Ecto neural progenitor cell (in vitro differentiated cells): ENCODE measurements at places on chromosomes 5 and 9.

GRCh38 chr5:65186646-65187227 lies 295.0 kb downstream of the ADAMTS6 start:
- no peak for DNase-seq

- no peak for DNase-seq
These were observed 82.1 kb downstream of the HRH2 start for GRCh38 chr5:175740014-175740413.

DNA sequence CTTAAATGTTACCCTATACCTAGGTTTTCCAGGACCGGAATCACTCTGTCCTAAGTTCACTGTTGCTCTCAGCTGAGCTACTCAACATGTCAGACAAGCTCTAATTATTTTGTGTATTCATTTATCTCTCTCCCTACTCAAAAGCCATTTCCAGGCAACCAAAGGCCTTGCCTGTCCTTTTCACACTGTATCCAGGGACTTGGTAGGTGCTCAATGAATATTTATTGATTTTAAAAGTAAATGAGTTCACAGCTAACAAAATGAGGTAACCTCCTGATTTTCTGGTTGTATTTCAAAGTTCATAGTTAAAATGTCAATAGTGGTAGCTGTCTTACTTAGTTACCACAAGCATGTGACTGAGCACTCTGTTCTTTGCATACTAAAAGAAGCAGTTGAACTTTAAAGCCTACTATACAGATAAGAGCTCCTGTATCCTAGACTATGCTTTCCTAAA lies 522.2 kb downstream of the ACTL7B start:
- no peak for DNase-seq

- no peak for DNase-seq
These were observed 285.2 kb downstream of the NPR3 start for GRCh38 chr5:32996336-32996735.

DNA sequence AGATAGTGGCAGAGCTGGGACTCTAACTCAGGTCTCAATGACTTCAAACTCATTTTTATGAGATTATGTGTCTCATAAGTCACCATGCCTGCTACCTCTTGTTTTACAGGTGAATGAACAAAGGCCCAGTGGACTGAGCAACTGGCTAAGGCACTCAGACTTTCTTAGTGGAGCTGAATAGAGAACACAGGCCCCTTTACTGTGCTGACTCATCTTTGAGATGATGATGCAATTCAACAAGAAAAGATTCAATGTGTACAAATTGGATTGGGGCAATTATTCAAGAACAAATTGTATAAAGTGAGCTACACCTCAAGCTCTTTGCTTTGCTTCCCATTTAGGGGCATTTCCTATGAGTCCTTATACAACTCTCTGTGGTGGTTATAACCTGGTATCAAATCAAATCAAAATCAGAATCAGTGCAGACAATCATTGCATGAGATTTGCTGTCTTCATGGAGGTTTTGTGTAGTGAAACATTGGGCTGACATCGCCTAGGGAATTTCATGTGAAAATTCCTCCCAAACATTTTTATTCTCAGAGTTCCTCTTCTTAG lies 84.3 kb upstream of the PPP2R2B start:
- DNase-seq, result no peak

- no peak for DNase-seq
These were observed 157.1 kb upstream of the MPDZ start for GRCh38 chr9:13436591-13436990.

- no peak for DNase-seq
These were observed 17.0 kb downstream of the IARS1 start for GRCh38 chr9:92276331-92277032.

DNA sequence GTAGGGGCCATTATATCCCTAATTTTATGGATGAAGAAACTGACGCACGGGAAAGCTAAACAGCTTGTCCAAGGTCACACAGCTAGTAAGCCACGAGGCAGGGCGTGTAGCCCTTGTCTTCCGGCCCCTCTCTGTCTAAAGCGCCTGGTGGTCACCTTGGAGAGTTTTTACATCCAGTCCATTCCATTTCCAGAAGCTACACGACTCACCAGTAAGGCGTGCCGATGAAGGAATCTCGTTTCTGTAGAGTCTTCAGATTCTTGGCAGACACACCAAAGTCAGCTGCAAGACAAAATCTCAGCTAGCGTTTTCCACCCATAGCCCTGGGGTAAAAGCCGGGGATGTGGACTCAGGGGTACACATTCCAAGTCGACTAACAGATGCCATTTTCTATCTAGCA lies 80.5 kb downstream of the STK10 start:
- DNase-seq, result no peak

- no peak for DNase-seq
These were observed 813 bp upstream of the AGTPBP1 start for GRCh38 chr9:85742597-85742936.

GRCh38 chr5:53613061-53613460 lies 52.6 kb downstream of the NDUFS4 start:
- DNase-seq, result no peak

GRCh38 chr5:131942016-131942415 lies 3.4 kb downstream of the MEIKIN start:
- DNase-seq, result no peak

DNA sequence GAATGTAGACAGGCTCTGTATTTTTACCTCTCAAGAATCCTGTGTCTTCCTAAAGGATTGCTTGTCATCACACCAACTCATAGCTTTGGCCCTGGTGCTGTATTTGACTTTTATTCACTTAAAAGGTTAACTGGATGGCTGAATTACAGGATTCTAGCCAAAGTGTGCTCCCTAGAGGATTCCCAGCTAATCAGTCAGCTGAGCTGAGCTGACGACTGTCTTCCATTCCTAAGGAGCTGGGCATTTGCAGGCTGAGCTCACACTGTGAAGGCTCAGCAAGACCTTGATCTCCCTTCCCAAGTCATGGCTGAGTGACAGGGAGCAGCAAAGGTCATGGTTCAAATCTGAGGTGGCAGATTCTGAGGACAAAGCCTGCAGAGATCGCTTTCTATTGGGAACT lies 59.0 kb upstream of the PALM2AKAP2 start:
- no peak for DNase-seq

DNA sequence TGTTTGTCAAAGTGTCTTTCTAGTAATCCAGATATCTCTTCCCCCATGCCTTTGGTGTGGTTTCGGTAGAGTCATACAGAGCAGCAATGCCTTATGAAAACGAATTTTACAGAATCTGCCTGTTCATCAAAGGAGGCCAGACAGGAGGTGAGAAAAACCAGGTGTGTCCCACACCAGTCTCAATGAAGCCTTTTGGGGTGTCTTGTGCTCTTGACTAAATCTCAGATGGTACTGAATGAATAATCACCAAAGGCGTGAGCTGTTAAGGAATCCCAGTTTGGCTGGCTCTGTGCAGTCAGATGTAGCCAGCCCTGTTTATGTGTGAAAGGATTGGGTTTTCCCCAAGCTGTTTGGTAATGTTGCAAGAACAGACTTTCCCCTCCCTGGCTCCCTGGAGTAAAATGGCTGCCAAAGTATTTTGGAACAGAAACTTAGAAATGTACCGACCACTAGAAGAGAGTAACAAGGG lies 70.8 kb upstream of the CDKN2B start:
- no peak for DNase-seq

DNA sequence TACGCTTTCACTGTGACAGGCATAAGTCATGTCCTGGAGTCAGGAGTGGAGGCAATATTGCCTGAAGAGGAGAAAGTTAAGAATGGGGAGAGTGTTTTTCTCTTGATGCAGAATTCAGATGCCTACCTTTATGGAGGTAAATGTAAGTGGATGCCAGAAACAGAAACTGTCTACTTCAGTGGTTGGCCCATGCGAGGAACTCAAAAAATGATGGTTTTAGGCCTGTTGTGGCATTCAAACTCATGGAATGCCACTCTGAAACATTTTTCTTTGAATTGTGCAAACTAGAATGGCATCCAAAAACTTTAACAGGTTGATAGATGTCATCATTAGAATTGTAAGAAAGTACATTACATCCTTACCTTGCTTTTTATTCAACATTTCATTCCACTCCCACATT lies 47.7 kb upstream of the NTRK2 start:
- no peak for DNase-seq

GRCh38 chr5:61637566-61637965 lies 305.5 kb downstream of the ZSWIM6 start:
- DNase-seq, result peak; percentile 58

- no peak for DNase-seq
These were observed 8.9 kb downstream of the TXNDC8 start for GRCh38 chr9:110328763-110329162.

DNA sequence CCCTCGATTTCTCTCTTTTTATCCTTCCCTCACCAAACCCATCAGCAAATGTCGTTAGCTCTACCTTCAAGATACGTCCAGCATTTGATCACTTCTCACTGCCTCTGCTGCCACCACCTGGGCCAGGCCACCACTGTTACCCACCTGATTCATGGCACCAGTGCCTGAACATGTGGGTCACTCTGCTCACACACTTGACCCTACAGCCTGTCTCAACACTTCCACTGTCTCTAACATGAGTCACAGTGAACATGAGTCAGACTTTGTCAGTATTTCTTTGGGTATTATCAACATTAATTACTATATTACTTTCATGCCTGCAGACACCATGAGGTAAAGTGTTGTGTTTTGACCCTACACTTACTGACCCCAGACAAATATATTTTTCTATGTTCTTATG lies 19.6 kb downstream of the SLC24A2 start:
- DNase-seq, result no peak

DNA sequence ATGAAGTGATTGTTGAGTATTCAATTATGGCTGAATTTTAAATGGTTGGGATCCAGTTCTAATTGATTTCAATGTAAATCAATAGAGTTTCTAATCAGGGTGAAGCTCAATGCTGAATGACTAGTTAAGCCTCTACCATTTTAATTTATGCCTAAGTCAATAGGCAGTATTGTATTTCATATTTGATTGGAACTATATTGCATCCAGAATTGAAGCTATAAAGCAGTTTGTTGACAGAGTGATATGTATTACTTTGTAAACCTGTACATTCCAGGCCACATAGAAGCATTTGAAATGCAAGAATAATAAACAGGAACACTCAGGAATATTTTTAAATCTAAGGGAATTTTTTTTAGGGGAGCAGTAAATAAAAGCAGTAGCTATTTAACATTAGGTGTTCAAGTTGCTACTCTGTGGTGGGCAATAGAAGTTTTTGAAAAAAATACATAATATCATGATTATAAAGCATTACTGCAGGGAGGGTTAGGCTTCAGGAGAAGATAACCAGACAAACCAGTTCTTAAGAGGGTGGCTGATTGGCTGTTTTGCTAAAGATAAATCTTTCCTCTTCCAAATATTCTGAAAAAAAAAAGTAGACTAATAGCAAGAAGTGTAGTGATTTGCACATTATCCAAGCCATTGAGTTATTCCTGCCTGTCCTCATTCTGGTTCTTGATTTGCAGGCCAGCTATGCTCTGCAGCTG lies 492.0 kb upstream of the MEF2C start:
- no peak for DNase-seq

GRCh38 chr9:124853605-124854143 lies 414 bp downstream of the WDR38 start:
- no peak for DNase-seq

GRCh38 chr5:24788829-24789514 lies 144.2 kb upstream of the CDH10 start:
- no peak for DNase-seq

DNA sequence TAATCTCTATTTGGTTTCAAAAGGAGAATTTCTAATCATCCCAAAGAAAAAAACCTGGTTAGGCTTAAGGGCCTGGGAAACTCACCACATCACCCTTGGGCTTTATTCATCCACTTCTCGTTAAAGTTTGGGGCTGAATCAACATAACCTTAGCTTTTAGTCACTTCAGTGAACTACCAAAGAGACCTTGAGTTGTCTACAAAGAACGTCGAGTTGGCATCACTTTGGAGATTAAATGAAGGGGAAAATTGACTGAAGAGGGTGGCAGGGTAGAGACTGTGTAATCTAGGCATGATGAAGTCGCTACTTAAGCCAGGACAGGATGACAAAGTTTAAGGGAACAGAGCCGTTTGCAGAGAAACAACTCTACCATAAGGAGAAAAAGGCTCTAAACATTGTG lies 341.4 kb downstream of the RAB3C start:
- DNase-seq, result no peak

- peak; percentile 38 for DNase-seq
These were observed 73.6 kb upstream of the ALDH1B1 start for GRCh38 chr9:38318759-38319495.

- peak; percentile 83 for DNase-seq
These were observed 235.8 kb downstream of the ROR2 start for GRCh38 chr9:91714020-91714806.

DNA sequence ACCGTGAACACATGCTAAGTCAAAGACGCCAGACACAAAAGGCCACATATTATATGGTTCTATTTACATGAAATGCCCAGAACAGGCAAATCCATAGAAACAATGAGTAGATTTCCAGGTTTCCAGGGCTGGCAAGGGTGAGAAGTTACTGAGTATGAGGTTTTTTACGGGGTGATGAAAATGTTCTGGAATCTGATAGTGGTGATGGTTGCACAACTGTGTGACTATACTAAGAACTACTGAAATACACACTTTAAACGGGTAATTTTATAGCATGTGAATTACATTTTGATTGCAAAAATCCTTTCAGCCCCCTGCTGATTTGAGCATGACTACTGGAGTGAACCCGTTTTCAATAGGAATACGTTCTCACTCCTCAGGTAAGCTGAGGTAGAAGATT lies 46.7 kb upstream of the TBC1D9B start:
- DNase-seq, result no peak

DNA sequence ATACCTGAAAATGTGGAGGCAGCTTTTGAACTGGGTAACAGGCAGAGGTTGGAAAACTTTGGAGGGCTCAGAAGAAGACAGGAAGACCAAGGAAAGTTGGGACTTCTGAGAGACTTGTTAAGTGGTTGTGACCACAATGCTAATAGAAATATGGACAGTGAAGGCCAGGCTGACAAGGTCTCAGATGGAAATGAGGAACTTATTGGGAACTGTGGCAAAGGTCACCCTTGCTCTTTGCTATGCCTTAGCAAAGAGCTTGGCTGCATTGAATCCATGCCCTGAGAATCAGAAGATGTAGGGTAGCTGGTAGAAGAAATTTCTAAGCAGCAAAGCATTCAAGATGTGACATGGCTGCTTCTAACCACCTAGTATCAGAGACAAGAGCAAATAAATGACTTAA lies 244.4 kb upstream of the ADRA1B start:
- no peak for DNase-seq

- no peak for DNase-seq
These were observed 614.5 kb downstream of the MAT2B start for GRCh38 chr5:164119806-164120447.

DNA sequence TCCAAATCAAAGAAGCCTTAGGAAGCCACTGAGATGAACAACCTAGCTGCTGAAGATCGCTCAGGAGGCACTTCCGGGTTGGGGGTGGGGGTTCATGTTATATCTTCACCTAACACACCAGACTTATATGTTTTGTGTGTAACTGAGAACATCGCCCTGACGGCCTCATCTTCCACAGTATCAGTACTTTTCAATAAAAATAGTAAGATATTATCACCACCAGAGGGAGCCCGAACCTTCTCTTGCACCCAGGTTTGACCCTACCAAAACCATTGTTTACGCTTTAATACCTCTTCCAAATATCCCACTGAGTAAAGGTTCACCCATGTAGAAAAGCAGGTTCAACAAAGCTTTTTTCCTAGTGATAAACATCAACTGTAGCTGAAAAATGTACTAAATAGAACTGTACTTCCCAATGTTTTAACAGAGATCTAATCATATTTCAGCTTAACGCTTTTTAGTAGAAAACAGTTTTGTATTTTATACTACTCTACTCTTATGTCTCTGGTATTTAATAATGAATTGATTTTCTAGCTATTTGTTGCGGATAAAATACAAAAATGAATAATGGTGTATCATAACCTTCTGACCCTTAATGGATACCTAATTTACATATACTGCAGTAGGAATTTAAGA lies 244.0 kb downstream of the EPB41L4A start:
- no peak for DNase-seq

GRCh38 chr9:91571036-91571435 lies 147.4 kb upstream of the NFIL3 start:
- DNase-seq, result no peak
